Stimulated activated CD4-positive, alpha-beta T cell treated with anti-CD3 and anti-CD28 coated beads, Interleukin-15, amount 100 ng/mL, for 1 hour (primary cell): ENCODE measurements at places on chromosomes 1 and 21.

DNA sequence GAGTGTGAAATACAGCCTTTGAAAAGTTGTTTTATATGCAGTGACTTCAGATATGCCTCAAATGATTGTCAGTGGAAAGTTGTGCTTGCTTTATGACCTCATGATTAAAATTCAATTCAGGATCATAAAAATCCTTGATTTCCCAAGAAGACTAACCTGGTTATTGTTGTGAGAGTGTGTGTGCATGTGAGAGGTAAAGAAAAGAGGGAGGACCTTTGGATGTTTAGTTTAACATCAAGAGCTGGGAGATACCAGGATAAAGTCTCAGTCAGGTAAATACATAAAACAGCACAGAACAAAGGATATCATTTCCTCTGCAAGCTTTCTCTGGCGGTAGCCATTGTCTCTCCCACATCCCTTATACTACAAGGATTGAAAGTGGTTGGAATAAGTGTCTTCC lies 14.4 kb downstream of the BTBD8 start:
- no peak for DNase-seq

GRCh38 chr1:241598249-241598648 lies 41.9 kb downstream of the CHML start:
- no peak for DNase-seq

- DNase-seq, result no peak
Measured at GRCh38 chr1:22761101-22761500, 50.5 kb downstream of the EPHB2 start.

GRCh38 chr1:9292361-9293240 lies at the start of gene SPSB1:
Gene SPSB1 (plus strand): TSS chr1:9292894. CDS start chr1:9355892, 62,998 bp downstream.
- DNase-seq, result peak; percentile 42
